CD4-positive, alpha-beta T cell treated with Interleukin-1 beta for 1 hour (primary cell): ENCODE measurements at places on chromosomes 5 and 9.

- DNase-seq, result peak; percentile 66
Observed at GRCh38 chr5:134140530-134141201, 26.2 kb downstream of the TCF7 start.

DNA sequence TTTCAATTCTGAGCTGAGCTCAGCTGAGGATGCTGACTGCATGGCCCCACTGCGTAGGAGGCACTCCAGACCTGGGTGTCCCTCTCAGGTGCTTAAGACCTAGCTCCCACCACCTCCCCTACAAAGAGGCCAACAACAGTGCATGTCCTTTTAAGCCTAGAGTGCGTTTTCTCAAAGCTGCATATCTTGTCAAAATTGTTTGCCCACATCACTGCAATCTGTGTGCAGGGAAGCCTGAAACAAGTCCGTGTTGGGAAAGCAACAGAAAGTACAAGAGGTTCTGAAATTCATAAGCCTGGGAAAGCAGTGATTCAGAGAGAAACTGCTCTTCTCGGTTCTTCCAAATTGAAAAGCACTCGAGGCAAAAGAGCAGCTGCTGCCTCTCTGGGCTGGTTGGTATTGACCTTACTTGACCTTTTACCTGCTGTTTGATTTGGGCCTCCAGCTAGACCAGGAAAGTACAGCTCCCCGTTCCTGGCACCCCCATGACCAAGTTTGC is 238.4 kb downstream of the NR2F1-AS1 start:
- no peak for DNase-seq

DNA sequence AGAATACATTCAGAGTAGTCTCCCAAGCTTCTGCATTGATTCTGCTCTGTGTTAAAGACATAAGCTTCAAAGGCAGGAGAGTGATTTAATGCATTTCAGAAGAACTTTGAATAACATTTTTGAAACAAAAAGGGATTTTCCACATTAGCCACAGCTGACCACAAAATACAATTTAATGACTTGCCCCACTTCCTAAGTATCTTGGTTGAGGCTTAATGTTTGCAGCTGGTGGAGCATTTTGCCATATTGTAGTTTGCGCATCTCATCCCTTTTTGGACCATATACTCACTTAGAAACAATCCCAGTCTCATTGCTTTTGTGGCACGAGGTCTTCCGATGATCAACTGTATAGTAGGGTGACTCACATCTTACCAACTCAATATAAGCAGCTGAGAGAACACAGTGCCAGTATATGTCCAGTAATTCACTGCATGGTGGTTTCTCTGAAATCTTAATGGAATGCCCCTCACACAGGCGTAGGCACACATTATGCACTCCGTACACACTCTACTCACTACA is 455.8 kb upstream of the PTGER4 start:
- DNase-seq, result no peak

DNA sequence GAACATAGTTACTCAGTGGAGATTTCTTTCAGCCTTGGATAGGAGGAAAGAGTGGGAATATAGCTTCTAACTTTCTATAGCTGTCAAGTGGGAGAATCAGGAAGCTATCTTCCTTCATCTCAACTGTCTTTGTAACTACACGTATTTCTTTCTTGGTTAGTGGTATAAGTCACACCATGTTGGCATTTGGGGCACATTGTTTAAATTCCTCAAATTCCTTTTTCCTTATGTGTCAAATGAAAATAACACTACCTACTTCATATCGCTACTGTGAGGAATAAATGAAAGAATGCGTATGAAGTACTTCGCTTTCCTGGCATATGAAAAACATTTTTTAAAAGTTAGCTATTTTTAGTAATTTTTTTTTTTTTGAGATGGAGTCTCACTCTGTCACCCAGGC is 1082.5 kb upstream of the WWC1 start:
- DNase-seq, result no peak

- no peak for DNase-seq
Observed at GRCh38 chr5:19044311-19044710, 943.7 kb downstream of the CDH18 start.

DNA sequence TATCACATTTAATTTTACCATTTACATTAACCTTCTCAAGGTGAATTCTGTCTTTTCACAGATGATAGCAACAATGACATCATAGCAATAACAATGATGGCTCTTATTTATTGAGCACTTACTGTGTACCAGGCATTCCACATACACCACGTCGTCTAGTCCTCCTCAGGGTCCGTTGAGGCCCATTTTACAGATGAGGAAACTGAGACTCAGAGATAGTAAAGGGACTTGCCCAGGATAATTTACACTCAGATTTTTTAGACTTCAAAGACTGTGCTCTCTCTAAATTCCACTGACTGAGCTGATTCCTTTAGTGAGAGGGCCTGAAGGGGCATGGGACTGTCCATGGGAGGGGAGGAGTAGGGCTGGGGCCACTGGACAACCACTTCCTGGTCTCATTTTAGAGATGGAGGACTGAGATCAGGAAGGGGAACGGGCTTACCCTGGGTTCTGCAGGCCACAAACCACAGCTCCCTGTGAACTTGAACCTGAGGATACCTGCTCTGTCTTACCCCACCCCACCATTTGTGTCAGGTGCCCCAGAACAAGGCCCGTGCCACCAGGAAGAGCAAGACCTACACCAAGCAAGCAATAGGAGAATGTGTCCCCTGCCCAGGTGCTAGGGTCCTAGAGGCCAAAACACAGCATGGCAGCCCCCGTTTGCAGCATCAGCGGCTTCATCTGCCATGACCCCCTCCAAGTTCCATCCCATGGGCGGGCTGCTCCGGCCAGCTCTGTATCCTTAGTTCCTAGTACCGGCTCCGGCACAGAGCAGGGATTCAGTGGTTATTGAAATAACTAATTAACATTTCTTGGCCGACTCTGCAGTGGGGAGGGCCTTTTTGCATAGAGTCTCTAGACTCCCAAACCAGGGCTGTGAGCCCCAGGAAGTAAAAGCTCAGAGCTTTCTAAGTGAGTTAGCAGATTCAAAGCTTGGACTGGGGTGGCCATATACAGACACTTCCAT is 96.6 kb downstream of the RGS3 start:
- DNase-seq, result no peak

DNA sequence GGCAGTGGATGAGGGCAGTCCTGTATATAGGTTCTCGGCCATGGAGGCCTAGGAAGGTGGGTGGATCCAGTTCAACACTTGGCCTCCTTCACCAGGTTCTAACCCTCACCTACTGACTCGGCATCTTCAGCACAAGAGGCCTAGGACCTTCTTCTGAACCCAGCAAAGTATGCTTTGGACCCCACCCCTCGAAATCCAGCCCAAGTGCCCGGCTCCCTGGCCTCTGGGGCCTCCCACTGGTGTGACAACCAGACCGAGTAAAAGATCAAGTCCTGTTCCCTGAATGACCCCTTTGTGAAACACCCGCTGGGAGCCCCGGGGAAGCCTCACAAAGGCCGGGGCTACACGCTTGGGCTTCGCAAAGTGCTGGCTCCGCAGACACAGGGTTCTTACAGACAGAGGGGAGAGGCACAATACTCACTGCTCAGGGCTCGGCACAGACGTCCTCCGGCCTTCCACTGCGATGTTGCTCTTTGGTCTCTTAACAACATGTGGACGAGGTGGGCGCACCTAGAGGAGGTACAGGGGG is 47.0 kb downstream of the CRB2 start:
- no peak for DNase-seq

DNA sequence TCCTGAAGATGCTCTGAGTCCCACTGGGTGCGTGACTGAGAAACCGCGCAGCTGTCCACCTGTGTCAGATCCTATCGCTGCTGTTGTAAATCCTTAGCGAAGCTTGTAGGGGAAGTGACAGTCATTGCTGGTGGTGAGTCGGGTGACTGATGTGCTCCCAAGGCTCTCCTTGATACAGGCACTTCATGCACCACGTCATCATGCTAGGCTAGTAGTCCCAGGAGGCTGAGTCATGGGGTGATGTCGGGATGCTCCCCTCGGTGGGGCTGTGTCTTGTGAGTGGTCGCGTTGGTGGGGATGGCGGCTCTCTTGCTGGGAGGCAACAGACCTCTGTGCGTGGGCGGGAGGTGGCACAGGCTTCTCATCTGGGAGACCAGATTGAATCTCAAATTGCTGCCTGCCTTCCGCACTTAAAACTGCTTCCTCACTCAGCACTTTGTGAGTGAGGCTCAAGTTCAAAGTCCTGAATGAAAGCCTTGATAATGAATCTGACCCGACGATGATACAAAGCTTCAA is 84.7 kb downstream of the CSNK1A1 start:
- DNase-seq, result no peak

DNA sequence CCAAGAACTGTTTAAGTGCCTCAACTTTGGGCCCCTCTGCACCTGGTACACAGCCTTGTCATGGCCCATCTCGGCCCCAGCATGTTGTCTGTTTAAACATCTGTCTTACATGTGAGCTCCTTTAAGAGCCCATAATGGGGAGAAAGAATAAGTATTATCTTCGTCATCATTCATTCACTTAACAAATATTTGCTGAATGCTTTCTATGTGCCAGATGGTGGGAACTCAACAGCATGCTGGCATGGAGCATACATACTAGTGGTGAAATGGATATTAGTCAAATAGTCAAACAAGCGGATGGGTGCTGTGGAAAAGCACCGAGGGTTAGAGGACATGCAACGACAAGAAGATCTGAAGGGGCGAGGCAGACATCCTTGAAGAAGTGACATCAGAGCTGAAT is 54.5 kb downstream of the GABBR2 start:
- no peak for DNase-seq

- DNase-seq, result no peak
Observed at GRCh38 chr5:179323026-179323870, 22.0 kb downstream of the ADAMTS2 start.

DNA sequence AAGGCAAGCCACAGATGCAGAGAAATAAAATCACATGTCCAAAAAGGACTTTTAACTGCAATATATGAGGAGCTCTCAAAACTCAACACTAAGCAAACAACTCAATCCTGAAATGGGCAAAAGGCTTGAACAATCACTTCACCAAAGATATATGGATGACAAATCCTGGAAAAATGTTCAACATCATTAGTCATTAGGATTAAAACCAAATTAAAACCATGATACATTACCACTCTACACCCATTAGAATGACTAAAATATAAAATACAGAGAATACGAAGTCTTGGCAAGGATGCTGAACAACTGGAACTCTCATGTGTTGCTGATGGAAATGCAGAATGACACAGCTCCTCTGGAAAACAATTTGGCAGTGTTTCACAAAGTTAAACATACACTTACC is 277.4 kb downstream of the TLE1 start:
- no peak for DNase-seq

- DNase-seq, result no peak
Observed at GRCh38 chr5:133200256-133200655, 148.4 kb downstream of the HSPA4 start.

GRCh38 chr5:3307982-3308621 is 287.5 kb upstream of the IRX1 start:
- no peak for DNase-seq

DNA sequence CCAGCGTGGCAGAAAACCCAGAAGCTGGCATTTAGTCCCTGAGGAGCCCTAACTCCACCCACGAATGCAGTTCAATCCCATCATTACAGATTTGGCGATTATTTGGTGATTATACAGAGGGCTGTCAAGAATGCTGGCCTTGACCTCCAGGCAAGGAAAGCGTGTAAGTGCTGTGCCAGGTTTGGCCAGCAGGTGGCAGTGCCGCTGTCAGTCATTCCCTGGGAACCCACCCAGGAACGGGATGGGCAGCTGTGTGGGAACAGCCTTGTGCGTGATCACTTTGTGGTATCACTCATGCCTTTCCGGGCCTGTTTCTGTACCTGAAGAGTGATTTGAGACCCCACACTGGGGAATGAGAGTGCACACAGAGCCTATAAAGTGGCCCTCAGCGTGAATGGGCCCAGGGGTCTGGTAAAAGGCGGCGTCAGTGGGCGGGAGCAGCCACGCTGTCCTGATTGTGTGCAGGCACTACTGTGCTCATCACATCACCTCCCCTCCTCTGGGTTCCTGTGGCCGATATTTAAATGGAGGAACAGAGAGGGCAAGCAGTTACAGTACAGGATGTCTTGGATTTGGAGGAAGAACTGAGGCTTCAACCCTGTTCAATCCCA is 215.6 kb downstream of the ROR2 start:
- DNase-seq, result peak; percentile 34

DNA sequence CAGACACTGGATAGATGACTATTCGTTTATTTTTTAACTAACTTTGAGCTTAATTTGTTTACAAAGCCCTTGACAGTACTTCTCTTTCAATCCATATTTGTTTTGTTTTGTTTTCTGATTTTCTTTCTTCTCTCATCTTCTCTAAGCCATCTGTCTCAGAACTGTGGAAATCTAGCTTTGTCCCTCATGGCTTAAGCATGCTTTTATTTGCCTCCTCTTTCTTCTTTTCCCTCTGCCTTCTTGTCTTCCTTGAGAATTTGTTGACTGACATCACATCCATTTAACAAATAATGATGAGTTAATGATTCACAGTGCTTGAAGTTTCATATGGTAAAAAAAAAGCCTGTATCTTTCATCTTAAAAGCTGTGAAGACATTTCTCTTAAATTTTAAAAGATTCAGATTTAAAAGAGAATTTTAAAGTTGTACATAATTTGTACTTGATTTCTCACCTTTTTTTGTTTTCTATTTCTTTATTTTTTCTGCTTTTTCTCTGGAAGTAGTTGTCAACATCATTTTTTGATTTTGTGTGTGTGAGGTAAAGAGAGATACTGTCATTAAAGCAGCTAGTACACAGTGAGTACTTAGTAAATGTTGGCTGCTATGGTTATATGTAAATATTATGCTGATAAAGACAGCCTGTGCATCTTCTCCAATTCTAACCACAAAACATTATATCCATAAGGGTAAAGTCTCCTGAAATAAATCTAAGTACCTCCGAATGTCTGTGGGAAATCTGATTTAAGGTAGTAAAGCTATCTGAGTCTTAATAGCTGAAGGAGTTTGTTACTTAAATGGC is 13.9 kb upstream of the SGCD start:
- no peak for DNase-seq

GRCh38 chr9:105073147-105073546 is 145.2 kb upstream of the ABCA1 start:
- no peak for DNase-seq

- no peak for DNase-seq
Observed at GRCh38 chr5:103016167-103016566, 103.8 kb downstream of the GIN1 start.

GRCh38 chr5:148418511-148418910 is 34.8 kb downstream of the FBXO38 start:
- DNase-seq, result no peak

GRCh38 chr9:38130724-38131123 is 61.7 kb upstream of the SHB start:
- no peak for DNase-seq

DNA sequence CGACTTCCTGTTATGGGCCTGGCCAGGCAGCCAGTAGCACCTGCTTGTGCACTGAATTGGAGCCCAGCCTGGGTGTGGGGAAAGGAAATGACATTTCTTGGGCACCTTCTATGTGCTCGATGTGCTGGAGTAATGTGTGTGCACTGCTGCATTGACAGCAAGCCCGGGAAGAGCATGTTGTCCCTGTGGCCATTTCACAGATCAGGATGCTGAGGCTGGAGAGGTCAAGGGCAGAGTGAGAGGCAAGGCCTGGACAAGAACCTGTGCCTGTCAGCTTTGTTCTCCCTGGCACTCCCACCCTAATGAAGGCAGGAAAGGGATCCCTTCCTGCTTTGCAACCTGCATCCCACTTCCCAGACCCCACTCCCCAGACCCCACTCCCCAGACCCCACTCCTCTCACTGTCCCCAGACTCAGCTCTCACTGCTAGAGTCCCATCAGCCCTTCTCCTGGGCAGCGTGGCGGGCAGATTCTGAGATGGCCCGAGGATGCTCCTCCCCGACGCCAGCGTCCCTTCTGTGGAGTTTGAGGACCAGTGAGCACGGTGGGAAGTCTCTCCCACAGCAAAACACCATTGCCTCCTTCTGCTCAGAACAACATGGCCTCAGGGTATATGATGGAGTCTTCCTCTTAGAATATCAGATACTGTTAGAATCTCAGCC is 49.6 kb downstream of the BARX1 start:
- DNase-seq, result no peak
